ENCODE measurements at places on chromosomes 1 and 21. TPM values are rescaled to one million over a fixed set of nuclear protein-coding genes. Genes with fewer than 3 reads are reported as not detected.
A peak's percentile ranks its signal among the peaks of the same experiment; 100 is the strongest.

GRCh38 chr1:17265162-17265561 lies 16.3 kb downstream of the PADI3 start:
- DNase-seq = no peak

DNA sequence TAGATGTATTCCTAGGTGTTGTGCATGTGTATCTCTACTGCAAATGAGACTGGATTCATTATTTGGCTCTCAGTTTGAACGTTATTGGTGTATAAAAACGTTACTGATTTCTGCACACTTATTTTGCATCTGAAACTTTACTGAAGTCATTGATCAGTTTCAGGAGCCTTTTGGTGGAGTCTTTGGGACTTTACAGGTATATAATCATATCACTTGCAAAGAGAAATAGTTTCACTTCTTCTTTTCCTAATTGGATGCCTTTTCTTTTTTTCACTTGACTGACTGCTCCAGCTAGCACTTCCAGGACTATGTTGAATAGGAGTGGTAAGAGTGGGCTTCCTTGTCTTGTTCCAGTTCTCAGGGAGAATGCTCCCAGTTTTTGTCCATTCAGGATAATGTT lies 252.2 kb downstream of the SMYD3 start:
- no peak for DNase-seq

GRCh38 chr1:153394391-153394790 lies 3.5 kb upstream of the S100A8 start:
- no peak for DNase-seq

- no peak for DNase-seq
Measured at GRCh38 chr1:54497338-54497737, 50.7 kb upstream of the ACOT11 start.

GRCh38 chr1:18429654-18430053 lies 51.1 kb upstream of the KLHDC7A start:
- no peak for DNase-seq

DNA sequence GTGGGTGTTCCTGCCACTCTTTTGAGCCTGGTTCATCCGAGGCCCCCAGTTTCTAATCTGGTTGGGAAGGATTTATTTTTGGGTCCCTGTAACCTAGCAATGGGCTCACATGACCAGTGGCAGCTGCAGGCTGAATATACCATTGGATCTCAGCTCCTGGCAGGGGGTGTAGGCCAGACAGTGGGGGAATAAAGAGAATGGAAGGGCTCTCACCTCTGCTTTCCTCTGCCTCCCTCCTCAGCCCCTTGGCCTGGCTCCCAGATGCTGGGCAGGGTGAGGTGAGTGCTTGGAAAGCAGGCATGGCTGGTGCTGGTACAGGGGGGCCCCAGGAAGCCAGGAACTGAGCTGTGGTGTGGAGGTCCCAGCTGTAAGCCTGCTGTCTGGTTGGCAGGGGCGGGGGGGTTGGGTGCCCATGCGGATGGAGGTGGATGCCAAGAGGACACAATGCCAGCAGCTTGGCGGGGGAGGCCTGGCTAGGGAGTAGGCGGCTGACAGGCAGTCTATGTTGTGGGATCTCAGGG lies 3.6 kb upstream of the GPR61 start:
- DNase-seq = peak; percentile 63

Gene TMEM63A
- total RNA-seq = 50.8 TPM

Gene CLCA1
- not detected for total RNA-seq
